ENCODE measurements at places on chromosomes 11 and 22.

DNA sequence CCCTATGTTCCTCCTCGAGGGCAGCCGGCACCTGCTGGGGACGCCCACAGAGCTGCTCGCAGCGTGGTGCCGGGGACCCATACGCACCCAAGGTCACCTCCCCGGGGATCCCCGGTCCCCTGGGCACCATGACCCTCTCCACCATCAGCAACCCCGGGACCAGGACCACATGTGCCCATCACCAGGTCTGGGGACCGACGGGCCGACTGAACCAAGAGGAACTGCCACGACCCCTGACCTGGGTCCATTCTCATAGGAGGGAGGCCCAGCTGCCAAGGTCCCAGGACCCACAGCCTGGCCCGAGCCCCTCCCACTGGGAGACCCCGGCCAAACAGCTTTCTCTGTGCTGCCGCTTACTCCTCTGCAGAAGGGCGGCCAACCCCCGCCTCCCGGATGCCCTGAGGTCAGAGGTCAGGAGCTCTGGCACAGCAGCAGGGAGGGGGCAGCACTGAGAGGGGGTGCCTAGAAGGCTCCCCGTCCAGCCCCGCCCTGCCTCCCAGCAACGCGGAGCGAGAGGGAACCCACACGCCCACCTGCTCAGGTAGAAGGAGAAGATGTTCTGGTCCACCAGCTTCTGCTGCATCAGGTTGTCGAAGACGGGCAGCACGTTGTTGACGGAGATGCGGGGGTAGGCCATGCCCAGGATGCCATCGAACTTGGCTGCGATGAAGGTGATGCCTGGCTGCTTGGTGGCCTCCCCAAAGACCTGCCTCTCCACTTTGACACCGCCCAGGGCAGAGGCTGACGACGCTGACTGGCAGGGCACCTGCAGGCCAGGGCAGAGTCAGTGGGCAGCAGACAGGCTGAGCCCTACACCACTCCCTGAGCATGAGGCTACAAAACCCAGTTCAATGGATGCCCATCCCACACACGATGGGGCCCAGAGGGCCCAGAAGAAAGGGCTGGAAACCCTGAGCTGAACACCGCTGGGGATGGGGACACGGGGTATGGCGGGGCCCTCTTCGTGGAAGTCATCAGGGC, 6.6 kb downstream of the CTSD start:
- no peak for DNase-seq

DNA sequence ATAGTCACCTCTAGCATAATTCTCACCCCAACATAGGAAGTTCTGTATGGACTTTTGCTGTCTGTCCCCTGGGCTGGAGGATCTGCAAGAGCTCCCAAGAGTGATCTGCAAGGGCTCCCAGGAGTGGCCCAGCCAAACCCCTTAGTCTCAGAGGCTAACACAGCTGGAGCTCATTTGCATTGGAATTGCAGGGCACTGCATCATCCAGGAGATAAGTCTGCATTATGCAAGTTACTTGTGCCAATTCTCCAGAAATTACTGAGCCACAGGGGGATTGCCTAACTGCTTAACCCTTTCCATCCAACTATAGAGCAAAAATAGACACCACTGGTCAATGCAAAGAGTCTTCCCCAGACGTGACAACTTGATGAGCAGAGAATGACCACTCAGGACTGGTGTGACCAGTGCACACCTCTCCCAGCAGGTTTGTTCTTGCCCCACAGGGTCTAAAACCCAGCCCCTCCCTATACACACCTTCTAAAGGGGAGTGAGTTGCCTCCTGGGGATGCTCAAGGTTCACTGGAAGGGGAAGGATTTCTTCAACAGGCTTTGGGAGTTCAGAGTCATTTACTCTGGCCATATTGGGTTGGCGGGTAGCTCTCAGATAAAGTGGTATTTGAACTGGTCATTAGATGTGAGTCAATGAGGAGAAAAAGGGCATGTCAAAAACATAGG, 38.4 kb downstream of the POU2AF3 start:
- DNase-seq = no peak

GRCh38 chr11:46075168-46075567, 46.1 kb downstream of the PHF21A start:
- no peak for DNase-seq

- no peak for DNase-seq
Measured at GRCh38 chr22:23458663-23459541, 121.2 kb downstream of the IGLL1 start.

- no peak for DNase-seq
Measured at GRCh38 chr11:15607361-15608036, 492.8 kb downstream of the INSC start.

DNA sequence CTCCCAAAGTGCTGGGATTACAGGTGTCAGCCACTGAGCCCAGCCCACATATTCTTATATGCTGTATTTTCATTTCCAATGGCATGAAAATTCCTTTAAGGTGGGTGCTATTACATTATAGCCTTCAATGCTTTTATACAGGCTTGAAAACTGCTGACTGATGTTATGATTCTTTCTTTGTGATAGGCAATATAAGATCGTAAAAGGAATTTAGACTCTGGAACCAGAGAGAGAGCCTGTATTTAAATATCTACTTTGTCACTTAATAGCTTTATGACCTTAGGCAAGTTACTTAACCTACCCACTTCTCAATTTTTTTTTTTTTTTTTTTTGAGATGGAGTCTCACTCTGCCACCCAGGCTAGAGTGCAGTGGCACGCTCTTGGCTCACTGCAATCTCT, 26.2 kb downstream of the AGBL2 start:
- DNase-seq = no peak

GRCh38 chr11:27390318-27391295, 27.6 kb upstream of the CCDC34 start:
- DNase-seq = no peak

DNA sequence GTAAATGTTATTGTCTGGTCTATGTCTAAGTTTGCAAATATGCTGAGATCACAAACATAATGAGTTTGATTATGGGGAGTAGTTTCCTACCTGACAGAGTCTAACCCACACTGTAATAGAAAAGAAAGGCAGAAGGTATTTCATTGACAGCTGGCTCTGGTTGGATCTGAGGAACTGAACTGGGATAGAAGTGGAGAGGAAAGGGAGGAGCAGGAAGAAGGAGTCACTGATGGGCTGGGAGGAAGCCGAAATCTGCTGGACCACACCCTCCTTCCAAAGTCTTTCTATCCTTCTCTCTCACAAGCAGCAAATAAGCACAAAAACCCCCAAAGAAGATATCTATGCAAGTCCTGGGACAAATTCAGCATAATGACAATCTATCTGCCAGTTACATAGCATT, 11.7 kb downstream of the BLID start:
- DNase-seq = no peak

GRCh38 chr11:96388891-96389719, 607 bp downstream of the CCDC82 start:
- peak; percentile 10 for DNase-seq

- DNase-seq = no peak
Measured at GRCh38 chr11:45108070-45109064, 38.1 kb upstream of the PRDM11 start.

DNA sequence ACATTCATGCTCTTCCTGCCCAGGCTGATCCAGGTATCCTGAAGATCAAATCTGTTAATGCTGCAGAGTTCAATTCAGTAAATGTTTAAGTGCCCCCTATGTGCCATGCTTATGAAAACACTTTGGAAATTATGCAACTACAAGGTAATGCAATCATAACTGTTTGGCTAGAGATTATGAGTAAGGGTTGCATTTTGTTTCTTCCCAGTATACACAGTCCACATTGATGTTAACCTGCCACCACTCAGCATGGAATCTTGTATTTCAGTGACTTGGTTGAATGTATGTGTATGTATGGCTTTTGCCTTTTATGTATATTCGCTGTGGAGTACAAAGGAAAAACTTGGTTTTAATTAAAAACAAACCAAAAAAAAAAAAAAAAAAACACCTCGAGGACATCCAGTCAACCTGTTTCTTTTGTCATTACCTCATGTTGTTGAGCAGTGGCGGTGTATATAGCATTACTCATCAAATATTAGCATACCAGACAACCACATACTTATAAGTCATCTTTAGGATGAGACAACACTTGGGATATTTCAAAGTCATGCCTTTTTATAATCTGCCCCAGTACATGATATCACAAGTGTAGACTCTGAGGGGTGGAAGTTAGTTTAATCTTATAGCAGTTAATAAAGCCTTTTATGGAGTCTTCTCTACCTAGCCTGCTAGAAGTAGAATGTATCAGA, 86.1 kb upstream of the HORMAD2 start:
- no peak for DNase-seq

DNA sequence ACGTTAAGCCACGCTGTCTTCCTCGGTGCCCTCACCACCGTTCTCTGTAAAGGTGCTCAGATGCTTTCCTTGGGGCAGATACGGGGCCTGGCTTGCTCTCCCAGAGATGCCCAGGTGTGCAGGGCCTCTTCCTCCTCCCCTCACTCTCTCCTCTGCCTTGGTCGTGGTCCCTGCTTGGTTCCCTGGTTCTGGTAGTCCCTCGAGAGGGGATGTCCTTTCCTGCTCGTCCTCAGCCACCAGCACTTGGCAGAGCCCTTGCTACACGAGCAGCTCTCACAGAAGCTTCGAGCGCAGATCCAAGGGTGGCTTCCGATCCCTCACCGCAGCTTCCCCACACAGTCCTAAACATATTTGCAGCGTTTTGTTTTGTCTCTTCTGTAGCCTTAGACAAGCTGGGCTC, 298.8 kb downstream of the TBC1D22A start:
- no peak for DNase-seq

DNA sequence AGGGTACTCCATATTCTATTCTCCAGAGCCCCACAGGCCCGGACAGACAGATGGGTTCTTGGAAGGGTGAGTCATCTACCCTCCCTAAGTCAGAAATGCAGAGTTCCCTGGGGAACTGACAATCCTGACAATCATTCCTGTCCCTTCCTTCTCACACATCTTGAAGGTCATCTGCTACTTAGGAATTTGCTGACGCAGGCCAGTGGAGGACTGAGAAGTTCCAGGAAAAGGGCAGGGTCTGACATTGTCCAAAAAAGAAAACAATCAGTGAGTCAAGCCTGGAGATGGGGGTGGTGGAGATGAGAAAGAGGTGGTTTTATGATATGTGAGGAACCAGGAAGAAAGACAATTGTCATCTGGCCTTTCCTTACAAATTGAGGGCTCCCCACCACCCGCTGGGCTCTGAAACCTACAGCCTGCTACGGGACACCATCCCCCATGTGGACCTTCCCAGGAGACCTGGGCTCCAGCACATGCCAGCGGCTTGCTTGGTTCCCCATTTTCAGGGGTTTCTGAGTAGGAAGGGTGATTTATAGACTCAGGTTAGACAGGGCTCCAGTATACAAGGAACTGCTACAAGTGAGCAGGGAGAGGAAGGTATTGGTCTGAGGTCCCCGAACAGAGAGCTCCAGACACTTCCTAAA, 12.9 kb downstream of the CD59 start:
- DNase-seq = no peak

GRCh38 chr22:20514658-20515406, 7.4 kb downstream of the MED15 start:
- DNase-seq = no peak

DNA sequence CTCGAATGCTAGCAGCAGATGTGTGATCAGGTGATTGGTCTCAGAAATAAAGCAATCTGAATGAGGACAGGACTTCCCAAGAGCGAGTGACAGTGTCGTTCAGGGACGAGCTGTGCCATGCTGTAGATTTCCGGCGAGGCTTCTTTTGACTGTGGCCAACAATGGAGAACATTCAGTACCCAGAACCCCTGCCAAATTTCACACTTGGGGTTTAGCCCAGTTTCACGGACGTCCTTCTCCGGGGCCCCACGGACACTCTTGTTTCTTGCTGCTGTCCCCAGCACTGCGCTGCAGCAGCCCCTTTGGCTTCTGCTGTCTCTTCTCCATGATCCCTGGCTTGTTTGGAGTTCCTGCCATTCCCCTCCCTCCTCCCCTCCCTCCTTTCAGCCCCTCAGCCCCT, 115.1 kb upstream of the GRAMD1B start:
- no peak for DNase-seq

DNA sequence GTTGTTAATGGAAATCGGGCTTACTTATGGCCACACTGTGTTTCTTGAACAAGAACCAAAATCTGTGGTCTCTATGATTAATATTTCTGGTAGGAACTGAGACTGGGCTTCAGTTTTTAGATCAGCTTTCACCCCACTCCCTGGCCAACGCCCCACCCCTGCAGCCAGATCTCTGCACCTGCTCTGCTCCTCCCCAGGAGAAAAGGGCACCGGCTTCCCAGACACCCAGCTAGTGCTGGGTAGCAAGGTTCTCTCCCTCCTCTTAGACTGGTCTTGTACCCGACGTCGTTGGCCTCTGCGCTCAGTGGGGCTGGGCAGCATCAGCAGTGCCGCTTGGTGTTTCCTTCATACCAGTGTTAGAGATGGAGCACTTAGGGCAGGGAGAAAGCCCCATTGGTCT, 17.0 kb upstream of the CTTN start:
- no peak for DNase-seq

DNA sequence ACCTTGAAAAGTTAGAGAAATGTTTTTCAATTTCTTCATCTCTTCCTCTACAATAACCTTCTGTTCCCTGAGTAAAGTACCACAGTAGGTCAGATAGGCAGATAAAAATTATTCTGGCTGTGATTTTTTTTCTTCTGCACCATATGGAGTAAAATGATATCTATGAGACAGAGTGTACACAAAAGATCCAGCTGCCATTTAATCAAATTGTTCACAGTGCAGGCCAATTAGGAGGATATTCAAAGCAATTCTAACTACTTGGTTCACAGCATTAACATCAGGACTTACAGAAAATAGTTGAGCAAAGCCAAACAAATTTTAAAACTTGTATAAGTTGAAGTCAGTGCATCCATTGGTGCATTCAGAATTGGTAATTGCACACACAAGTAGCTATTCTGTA, 147.9 kb upstream of the LUZP2 start:
- no peak for DNase-seq

DNA sequence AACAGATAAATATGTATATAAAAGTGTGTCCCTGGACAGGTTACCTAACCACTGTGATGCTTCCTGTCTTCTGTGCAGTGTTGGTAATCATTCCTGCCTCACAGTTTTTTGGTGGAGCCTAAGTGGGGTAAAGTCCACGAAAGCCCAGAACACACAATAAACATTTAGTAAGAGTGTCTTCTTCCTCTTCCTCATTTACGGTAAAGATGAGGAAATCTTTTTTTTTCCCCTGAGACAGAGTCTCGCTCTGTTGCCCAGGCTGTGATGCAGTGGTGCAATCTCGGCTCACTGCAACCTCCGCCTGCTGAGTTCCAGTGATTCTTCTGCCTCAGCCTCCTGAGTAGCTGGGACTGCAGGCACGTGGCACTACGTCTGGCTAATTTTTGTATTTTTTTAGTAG, 117.1 kb downstream of the LDLRAD3 start:
- DNase-seq = no peak

DNA sequence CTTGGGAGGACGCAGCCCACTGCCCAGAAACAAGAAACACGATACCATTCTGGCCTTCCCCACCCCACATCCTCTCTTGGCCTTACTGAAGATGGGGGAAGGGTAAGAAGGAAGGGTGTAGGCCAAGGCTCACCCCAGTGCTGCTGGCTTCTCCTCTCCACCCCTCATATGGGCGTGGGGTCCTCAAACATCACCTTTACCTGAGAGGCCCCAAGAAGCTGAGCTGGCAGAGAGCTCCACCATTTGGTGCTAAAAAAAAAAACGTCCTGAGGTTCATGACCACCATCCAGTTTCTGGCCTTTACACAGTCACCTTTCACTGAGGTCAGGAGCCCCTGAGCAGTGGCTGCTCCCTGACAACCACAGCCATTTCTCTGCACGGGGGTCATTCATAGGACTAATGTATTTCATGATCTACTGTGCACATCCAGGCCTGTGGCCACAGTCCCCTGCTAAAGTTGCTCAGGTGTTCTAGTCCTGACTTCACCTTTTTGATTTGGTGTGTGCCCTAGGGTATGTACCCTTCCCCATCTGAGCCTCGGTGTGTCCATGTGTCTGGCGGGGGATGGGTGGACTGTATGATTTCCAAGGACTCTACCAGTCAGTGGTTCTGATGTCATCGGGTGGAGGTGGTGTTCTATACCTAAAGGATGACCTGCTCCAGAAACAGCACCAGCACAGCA, 15.1 kb downstream of the RHOG start:
- no peak for DNase-seq
